Astrocyte (in vitro differentiated cells and primary cell): ENCODE measurements at places on chromosomes 2 and 18. TPM values are rescaled to one million over a fixed set of nuclear protein-coding genes. Genes with fewer than 3 reads are reported as not detected.

DNA sequence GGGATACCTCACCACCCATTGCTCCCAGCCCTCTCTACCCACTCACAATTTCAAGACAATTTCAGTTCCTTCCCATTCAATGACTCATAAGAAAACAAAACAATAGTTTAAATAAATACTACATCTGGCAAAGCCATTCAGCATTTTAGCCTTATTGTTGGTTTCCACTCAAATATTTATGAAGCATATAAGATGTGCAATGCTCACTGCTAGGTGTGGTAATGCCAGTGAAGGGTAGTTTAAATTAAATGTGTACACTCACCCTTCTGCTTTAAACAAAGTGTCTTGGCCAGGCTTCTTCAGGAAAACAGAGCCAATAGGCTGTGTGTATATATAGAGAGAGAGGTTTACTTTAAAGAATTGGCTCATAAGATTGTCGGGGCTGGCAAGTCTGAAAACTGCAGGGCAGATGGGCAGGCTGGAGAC lies 37.0 kb downstream of the INO80C start:
- DNase-seq, result peak; percentile 27
- H3K27ac ChIP-seq, result peak overlapping the region; percentile 7
- peaks cover 42% of the 10 kb centered on the region for H3K4me1 ChIP-seq
- H3K4me3 ChIP-seq, result no peak overlapping the region

- H3K4me1 ChIP-seq, result no peaks in the 10 kb centered on the region
- H3K4me3 ChIP-seq, result no peak overlapping the region
- DNase-seq, result peak; percentile 10
These were observed 33.9 kb upstream of the RMP24 start for GRCh38 chr18:35938562-35938961.

DNA sequence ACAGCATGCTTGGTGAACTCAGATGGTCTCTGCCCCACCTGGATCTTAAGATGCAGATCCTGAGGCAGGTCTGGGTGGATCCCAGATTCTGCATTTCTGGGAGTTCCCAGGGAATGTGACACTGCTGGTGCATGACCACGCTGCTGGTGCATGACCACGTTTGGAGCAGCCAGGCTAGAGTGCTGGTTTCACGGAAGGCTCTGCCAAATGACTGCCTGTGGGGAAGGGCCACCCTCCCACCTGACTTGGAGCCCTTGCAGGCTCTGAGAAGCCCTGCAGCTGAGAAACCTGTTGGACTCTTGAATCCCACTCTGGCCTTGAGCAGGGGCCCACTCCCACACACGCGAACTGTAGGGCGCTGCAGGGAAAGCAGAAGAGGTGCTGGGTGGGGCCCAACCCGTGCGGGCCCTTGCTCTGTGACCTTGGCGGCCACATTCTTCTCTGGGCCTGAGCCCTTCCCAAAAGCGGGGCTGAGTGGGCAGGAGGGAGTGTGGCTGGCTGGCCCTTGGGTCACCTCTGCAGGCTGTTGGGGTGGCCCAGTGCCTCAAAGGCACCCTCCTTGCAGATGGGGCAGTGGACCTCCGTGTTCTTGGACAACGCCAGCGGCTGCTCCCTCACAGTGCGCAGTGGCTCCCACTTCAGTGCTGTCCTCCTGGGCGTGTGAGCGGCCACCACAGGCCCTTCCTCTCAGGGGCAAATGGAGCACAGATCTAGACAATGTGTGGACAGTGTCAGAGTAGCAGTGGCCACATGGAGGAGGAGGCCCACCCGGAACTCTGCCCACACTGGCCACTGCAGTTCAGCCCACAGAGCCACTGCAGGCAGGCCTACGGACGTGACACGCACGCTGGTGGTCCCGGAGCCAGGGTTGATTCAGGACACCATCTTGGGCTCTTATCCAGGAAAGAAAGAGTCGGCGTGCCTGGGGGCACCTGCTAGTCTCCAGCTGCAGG lies 7.9 kb downstream of the ERFE start:
- no peak overlapping the region for H3K4me3 ChIP-seq
- H3K4me1 ChIP-seq, result peaks cover 53% of the 10 kb centered on the region
- no peak overlapping the region for H3K27ac ChIP-seq
- peaks cover 8% of the 10 kb centered on the region for H3K36me3 ChIP-seq
- H3K27me3 ChIP-seq, result no peaks in the 10 kb centered on the region
- no peak for DNase-seq

DNA sequence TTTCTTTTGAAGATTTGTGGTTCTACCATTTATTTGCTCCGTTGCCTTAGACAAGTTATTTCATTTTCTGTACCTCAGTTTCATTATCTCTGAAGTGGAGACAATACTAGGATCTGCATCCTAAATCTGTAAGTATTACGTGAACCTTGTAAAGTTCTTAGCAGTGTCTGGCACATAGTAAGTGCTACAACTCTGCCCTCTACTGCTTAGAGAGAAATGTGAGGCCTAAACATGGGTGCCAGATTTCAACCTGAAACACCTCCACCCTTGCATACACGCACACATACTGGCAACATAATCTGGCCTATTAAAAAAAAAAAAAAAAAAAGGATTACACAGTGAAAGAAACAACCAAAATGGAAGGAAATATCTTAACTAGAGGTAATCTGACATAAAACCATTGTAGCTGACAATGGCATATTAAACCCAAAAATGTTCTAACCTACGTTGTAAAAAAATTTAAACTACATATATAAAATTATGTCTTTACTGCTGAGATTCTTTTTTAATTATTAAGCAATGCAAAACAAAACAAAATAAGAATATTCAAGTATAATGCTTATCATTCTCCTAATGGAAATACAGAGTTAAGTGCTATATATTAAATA lies 132.6 kb downstream of the MAP2 start:
- no peak overlapping the region for H3K27ac ChIP-seq
- H3K27me3 ChIP-seq, result no peaks in the 10 kb centered on the region
- no peaks in the 10 kb centered on the region for H3K4me1 ChIP-seq

DNA sequence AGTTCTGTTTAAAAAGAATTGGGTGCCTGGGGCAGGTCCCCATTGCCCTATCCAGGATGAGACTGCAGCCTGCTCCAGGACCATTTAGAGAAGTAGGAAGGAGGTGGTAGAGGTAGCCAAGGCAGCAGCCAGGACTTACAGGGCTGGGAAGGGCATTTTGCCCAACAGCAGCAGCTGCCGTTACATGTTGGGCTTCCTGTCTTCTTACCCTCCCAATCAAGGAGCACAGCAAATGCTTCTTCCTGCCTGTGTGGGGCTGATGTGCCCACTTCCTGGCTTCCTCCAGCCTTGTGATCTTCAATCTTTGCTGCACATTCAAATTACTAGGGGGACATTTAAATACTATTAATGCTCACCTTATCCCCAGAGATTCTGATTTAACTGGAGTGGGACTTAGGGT lies 112.0 kb downstream of the QPCT start:
- H3K36me3 ChIP-seq, result no peaks in the 10 kb centered on the region
- no peak for DNase-seq
- peaks cover 58% of the 10 kb centered on the region for H3K4me1 ChIP-seq
- H3K4me3 ChIP-seq, result no peak overlapping the region
- peak overlapping the region; percentile 66 for H3K27ac ChIP-seq

- H3K27me3 ChIP-seq, result no peaks in the 10 kb centered on the region
- no peak overlapping the region for H3K27ac ChIP-seq
- H3K4me3 ChIP-seq, result no peak overlapping the region
These were observed 204.8 kb upstream of the PARD3B start for GRCh38 chr2:204340511-204340910.

DNA sequence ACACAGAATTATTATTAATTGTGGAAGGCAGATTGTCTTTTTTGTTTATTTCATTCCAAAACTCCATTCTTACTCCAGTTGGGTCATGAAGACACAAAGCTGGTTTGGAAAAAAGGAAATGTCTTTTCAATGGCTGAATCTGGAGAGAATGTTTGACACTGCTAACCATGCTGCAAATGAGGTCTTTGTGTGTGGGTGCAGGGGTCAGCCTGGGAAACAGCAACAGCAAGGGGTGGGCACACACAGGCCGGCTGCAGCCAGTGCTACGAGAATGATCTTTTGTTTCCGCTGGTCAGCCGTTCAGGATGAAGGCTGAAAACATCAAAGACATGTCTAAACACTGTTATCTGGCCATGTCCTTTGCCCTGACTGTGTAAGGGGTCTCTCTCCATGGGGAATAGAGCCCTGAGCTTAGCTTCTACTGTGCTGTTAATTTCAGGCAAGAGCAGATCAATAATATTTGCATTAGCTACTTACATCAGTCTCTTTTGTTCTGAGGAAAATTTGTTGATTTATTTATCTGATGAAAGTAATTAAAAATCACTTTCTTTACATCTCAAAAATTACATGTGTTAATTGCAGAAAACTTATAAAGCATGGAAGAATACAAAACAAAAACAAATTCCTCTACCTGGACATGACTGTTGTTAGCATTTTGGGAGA lies 33.3 kb upstream of the E2F6 start:
- no peak for DNase-seq
- H3K4me1 ChIP-seq, result peaks cover 5% of the 10 kb centered on the region
- peaks cover 25% of the 10 kb centered on the region for H3K27me3 ChIP-seq
- no peak overlapping the region for H3K27ac ChIP-seq
- no peak overlapping the region for H3K4me3 ChIP-seq
- H3K36me3 ChIP-seq, result no peaks in the 10 kb centered on the region

GRCh38 chr18:39946623-39947061 lies 2008.4 kb upstream of the PIK3C3 start:
- peak; percentile 86 for DNase-seq
- H3K36me3 ChIP-seq, result no peaks in the 10 kb centered on the region
- peaks cover 12% of the 10 kb centered on the region for H3K4me1 ChIP-seq
- peak overlapping the region; percentile 31 for H3K27ac ChIP-seq

DNA sequence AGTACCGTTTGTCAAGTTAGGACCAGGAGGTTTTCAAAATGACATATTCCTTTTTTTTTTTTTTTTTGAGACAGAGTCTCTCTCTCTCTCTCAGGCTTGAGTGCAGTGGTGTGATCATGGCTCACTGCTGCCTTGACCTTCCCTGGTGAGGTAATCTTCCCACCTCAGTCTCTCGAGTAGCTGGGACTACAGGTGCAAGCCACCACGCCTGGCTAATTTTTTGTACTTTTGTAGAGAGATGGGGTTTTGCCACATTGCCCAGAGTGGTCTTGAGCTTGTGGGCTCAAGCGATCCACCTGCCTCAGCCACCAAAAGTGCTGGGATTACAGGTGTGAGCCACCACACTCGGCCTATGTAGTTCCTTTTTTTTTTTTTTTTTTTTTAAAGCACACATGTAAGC lies 127.9 kb upstream of the SEC11C start:
- H3K36me3 ChIP-seq, result no peaks in the 10 kb centered on the region
- H3K4me3 ChIP-seq, result no peak overlapping the region
- H3K27ac ChIP-seq, result no peak overlapping the region
- peaks cover 5% of the 10 kb centered on the region for H3K4me1 ChIP-seq
- no peak for DNase-seq
- no peaks in the 10 kb centered on the region for H3K27me3 ChIP-seq

DNA sequence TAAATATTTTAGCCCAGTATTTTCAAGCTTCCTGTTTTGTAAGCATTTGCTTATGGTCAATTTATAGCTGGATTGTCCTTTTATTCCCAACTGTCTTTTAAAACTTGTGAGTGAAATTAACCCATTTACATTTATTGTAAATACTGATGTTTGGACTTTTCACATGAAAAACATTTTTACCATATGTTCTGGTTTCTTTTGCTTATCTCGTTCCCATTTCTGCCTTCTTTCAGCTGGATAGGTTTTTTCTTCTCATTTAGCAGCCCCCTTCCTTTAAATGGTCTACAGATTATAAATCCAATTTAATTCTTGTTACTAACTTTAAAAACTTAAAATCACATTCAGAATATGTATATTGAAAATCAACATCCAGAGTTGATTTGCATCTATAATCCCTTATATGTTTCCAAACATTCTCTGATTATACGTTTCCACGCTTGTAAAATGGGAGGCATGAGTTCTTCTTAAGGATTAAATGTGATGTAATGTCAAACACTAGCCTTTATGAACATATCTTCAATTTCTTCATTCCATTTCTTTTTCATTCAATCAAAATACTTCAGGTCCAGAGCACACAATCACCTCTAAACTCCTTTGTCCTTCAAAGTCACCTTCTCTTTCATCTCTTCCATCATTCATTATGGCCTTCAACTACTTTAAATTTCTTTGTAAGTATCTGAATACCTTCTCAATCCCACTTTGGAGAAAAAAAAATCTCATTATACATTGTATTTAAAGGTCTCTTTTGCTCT lies 1.1 kb upstream of the KDM3A start:
- no peaks in the 10 kb centered on the region for H3K27me3 ChIP-seq
- no peak for DNase-seq
- peaks cover 10% of the 10 kb centered on the region for H3K4me1 ChIP-seq

DNA sequence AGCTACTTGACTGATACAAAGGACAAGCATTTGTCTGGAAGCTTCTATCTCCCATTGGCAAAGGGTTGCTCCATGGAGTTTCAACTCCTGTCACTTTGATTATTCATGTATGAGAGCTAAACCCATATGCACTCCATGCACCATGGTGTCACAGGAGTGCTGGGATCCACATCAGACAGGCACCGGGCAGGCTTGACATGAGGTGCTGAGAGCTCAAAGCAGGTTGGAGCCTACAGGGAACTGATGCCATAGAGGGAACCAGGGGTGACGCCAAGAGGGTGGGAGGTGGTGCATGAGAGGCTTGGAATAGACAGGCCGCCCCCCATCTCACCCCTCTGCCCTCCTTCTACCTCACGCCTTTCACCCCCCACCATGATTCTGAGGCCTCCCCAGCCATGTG lies 199.8 kb upstream of the CCDC68 start:
- no peaks in the 10 kb centered on the region for H3K36me3 ChIP-seq
- no peaks in the 10 kb centered on the region for H3K27me3 ChIP-seq
- H3K4me1 ChIP-seq, result peaks cover 1% of the 10 kb centered on the region
- no peak overlapping the region for H3K4me3 ChIP-seq
- no peak for DNase-seq

GRCh38 chr2:146873056-146873455 lies 971.8 kb upstream of the ACVR2A start:
- H3K27ac ChIP-seq, result no peak overlapping the region
- no peak for DNase-seq
- H3K36me3 ChIP-seq, result no peaks in the 10 kb centered on the region
- H3K27me3 ChIP-seq, result no peaks in the 10 kb centered on the region

GRCh38 chr2:111897924-111898702 lies at the start of gene MERTK:
Gene MERTK (plus strand): TSS chr2:111898607. CDS start chr2:111898736, 129 bp downstream.
- no peak within 1 kb of the TSS for H3K27ac ChIP-seq
- peaks cover 12% of the 10 kb centered on the region for H3K4me1 ChIP-seq
- DNase-seq, result peak; percentile 41

- no peak overlapping the region for H3K27ac ChIP-seq
- no peaks in the 10 kb centered on the region for H3K4me1 ChIP-seq
- DNase-seq, result peak; percentile 6
These were observed 199.1 kb upstream of the CHAC2 start for GRCh38 chr2:53568469-53568868.

The NAT8 gene
- not detected in 2 replicates for total RNA-seq

The PDE11A gene
- 0.45 and 0.89 TPM in 2 replicates for total RNA-seq

The CCDC178 gene
- total RNA-seq, result 0.30 TPM in 1 of 2 replicates, not detected in the other

The C2orf81 gene
- 2.1 and 2.5 TPM in 2 replicates for total RNA-seq

The CD8B gene
- not detected in 2 replicates for total RNA-seq

The FBXO48 gene
- 0.54 and 0.55 TPM in 2 replicates for total RNA-seq

The IL1B gene
- total RNA-seq, result not detected in 2 replicates

The TMEFF2 gene
- total RNA-seq, result 0.26 and 0.41 TPM in 2 replicates

The CXCR4 gene
- 2.8 and 4.1 TPM in 2 replicates for total RNA-seq

The TRIM54 gene
- not detected in 2 replicates for total RNA-seq
